ENCODE measurements at places on chromosomes 11 and 22.
A peak's percentile ranks its signal among the peaks of the same experiment; 100 is the strongest.

DNA sequence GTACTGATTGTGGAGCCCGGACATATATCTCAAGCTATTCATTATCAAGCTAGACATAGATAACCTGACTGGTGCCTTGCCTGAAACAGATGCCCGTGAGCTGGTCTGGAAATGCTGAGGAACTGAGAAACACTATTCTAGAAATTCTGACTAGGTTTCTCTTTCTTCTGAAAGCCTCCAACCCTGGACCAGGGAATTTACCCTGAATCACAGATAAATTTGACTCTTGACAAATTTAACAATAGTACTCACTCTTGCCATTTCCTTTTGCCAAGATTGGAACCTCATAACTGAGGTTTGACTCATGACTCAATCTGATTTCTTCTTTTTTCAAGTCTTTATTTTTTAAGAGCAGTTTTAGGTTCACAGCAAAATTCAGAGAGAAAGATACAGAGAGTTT is 189.6 kb upstream of the SYN3 start:
- no peak for DNase-seq

- DNase-seq = no peak
Observed at GRCh38 chr22:20154602-20155187, 3.8 kb upstream of the CCDC188 start.

GRCh38 chr22:19176732-19177131 is 1.8 kb downstream of the SLC25A1 start:
- no peak for DNase-seq

DNA sequence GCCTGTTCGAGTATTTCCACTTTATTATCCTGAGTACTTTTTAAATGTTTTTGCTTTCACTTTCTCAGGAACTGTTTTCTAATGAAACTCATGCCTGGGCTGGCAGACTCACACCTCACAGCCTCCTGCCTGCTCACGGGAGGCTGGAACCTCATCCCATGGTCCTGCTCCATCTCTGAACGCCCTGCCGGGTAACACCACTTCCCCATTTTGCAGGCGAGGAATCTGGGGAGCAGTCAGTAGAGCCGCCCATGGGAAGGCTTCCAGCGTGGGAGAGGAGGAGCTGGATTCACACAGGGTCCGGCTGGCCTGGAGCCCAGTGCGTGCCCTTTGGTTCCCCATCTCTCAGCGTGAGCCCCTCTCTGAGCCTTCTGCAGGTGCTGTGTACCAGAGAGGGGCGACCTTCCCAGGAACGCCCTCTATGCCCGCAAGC is 53.6 kb downstream of the SCUBE1 start:
- no peak for DNase-seq

DNA sequence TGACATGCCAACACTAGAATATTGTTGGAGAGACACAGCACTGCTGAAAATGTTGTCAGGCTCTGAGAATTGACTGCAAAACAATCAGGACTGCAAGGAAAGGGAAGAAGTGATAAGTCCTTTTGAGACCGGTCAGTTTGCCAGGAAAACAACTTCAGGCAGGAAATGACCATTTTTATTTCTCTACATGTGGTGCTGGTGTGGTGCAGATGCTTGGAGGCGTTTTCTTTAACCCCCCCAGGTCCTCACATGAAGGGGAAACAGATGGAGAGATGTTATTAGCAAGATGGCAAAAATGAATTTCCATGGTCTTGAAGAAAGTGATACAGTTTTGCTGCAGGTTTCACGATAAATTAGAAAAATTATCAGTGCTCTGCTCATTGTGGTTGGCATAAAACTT is 5.7 kb downstream of the AP2A2 start:
- DNase-seq = no peak

DNA sequence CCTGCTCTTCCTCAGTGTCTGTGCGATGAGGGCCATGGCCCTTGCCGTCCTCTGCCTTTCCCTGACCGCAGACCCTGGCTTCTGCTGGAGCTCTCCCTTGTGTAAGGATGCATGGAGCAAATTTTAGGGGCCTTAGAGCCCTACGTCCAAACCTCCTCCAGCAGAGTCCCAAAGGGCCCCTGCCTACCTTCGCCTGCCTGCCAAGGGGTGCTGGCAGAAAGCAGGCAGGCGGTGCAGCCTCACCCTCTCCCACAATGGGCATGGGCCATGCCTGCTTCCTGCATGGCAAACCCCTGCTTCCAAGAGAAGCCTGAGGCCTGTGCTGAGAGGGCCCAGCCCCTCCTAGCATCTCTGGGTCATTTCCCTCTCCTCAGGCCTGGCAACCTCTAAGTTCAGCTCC is 71.3 kb upstream of the FGF3 start:
- no peak for DNase-seq

DNA sequence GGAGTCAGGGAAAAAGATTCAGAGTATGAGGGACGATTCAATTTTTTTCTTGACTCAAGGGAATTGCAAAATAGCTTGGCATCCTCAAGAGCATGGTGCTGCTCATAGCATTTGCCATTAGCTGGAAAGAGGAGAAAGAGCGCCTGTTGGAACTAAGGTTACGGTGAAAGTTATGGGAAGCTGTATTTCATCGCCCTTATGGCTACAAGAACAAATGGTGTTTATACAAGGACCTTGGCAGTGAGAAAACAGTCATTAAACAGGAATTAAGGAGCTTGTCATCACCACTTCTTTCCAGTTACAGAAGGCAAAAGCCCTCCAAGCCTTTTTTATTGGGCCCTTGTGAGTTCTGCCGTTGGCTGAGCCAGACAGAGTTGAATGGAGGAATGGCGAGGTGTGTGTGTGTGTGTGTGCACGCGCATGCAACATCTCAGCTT is 74.2 kb downstream of the ALX4 start:
- DNase-seq = no peak

DNA sequence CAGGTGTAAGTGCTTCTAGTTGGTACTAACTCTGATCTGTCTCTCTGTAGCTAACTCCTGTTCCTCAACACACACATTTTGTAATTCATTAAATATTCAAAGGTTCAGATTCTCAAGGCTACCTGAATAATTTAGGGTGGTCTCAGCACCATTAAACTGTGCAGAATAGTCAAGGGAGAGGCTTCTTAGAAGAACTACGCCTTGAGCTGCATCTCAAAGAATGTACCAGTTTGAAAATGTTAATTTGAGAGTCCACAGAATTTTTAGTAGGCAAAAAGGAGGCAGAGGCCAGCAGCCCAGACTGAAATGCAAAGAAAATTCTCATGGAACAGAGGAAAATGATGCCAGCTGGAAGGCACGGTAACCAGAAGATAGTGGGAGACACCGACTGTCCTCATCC is 72.2 kb downstream of the GAB2 start:
- no peak for DNase-seq

- DNase-seq = no peak
Observed at GRCh38 chr11:117862019-117862725, 14.3 kb downstream of the FXYD6 start.

DNA sequence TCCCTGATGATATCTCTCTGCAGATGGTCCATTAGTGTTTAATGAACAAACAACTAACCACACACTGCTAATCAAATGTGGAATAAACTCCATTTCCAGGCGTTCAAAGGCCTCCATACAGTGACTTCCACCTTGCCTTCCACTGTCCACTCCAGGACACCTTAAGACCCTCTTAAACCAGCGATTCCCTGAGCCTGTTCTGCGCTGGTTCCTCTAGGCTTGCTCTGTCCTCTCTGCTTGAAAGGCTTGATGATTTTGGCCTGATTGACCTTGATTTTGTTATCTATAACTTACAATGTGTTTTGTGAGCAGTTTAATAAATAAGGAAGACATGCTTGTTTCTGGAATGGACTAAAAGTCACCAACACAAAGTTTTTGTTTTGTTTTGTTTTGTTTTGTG is 12.0 kb downstream of the OVCH2 start:
- no peak for DNase-seq

DNA sequence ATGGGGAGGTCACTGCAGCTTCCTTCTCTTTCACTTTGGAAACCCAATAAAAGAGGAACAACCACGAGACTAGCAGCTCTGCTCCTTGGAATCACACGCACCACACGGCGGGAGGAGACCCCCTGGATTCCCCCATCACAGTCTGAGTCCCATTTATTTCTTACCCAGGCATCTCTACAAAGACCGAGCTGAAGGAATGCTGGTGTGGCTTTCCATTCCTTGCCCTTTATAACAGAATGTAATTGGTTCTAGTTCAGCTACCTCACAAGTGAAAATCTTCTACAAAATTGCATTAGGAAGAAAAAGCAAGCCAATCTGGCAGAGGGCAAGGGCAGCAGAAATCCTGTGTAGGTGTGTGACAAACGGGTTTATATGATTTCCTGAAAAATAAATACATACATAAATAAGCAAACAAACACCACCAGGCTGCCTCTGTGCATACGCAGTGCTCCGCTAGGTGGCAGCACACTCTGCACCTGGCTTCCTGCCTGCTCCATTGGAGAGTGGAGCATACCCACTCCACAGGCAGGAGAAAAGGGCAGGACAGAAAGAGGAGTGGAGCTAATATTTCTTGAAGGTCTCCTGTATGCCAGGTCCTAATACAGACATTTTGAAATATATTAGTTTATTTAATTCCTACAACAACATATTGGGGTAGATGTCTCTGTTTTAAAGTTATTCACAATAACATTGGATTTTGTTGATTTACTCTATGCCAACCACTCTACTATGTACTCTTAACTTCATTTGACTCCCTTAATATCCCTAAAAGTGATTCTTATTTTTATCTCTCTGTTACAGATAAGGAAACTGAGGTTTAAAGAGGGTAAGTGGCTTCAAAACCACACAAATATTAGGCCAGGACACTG is 673.1 kb downstream of the KCNA4 start:
- DNase-seq = no peak

DNA sequence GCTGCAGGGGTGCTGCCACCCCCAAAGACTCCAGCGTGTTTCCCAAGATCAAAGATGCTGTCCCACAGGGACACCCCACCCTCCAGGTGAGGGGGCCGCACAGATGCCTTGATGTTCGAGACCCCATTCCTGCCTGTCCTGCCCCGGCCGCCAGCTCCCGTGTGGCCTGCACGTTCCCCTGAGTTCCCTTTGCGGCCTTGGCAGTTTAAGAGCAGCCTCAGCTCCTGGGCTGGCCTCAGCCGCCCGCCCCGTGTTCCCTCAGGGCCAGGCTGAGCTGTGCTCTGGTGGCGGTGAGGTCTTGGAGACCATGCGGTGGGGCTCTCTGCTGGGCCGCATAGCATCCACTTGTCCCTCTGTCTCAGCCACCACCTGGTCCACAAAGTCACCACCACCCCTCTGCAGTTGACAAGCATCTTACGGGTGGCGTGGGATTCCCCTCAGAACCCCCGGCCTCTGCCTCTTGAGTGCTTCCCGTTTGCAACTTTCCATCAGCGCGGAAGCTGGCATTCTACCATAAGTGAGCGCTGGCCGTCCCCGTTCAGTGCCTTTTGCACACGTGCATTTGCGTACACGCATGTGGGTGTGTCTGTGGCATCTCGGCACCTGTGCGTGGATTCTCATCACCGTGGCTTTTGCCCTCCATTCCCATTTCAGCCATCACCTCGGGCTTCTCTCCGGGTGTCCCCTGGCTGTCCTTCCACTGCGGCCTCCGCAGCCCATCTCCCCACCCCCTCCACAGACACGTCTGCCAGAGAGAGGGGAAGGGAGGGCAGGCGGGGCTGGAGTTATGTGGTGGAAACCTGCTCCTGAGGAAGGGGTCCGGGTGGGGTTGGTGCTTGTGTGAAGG is 35.9 kb downstream of the CTTN start:
- no peak for DNase-seq

GRCh38 chr11:72189455-72190250 is 2.3 kb upstream of the FOLR1 start:
- DNase-seq = no peak

- no peak for DNase-seq
Observed at GRCh38 chr11:98800696-98801095, 220.1 kb upstream of the CNTN5 start.

GRCh38 chr11:44611088-44611487 is 45.6 kb downstream of the CD82 start:
- DNase-seq = no peak

- no peak for DNase-seq
Observed at GRCh38 chr22:43995798-43996169, 28.3 kb upstream of the PARVB start.

DNA sequence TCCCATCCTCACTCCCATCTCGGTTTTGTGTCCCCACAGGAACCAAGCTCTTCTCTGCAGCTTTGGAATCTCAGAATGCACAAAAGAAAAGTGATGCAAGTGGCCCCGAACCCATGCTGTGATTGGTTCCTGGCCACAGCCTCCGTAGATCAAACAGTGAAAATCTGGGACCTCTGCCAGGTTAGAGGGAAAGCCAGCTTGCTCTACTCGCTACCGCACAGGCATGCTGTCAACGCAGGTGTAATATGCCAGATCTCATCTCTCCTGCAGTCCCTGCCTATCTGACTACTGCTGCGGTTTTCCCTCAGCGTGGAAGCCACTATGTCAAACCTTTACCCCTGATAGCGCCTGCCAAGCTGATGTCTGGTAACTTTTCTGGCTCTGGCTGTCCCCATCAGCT is 200.5 kb upstream of the LRRC4C start:
- DNase-seq = no peak

DNA sequence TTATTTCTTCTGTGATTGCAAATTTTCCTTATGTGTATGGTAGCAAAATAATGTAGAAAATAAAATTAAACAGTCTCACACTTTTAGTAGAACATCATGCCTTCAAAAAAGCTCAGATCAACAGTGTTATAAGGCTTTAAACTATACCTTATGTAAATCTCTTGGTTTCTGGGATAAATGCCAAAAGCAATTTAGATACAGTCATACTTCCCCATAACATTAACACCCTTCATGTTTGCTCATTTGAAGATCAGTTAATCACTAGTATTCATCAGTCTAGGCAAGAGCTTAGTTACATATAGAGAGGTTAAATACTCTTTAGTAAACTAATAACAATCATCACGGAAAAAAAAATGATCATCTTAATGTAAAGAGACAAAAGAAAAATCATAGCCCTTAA is 421.8 kb upstream of the ANO3 start:
- DNase-seq = no peak

- peak; percentile 73 for DNase-seq
Observed at GRCh38 chr22:36435516-36436415, 45.7 kb downstream of the TXN2 start.

- no peak for DNase-seq
Observed at GRCh38 chr11:92552942-92553341, 328.3 kb downstream of the FAT3 start.

DNA sequence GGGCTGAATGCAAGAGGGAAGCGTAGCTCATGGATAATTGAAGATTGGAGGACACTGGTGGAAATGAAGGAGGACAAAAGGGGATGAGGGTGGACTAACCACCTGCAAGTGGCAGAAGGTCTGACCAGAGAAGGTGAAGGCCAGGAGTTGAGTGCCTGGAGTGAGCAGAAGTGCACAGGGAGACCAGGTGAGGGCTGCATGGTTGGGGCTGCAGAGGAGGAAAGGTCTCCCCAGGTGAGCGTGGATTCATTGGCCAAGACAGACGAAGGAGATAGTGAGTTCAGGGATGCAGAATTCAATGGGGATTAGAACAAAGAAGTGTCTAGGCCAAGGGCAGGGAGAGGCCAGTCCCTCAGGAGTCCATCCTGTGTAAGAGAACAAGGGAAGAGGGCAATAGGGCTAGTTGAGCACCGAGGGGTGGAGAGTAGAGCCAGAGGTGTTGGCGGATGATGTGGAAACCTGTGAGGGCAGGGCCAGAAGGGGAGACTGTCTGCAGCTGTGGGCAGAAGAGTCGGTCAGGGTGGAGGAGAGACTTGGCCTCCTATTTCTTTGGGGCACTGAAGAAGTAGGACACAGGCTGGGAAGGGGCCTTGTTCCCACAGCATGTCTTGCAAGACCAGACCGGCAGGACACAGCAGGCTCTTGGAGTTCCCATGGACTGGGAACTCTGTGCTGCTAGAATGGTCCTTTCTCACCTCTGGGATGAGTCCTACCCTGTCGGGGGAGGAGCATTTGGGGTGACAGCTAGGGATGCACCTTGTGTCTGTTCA is 6.7 kb downstream of the TRIM29 start:
- DNase-seq = no peak
